ENCODE measurements at places on chromosomes 5 and 9. TPM values are rescaled to one million over a fixed set of nuclear protein-coding genes. Genes with fewer than 3 reads are reported as not detected.

GRCh38 chr9:130640681-130641080 lies 23.7 kb upstream of the PRDM12 start:
- DNase-seq, result no peak

The APC gene
- 5.9 TPM for total RNA-seq

DNA sequence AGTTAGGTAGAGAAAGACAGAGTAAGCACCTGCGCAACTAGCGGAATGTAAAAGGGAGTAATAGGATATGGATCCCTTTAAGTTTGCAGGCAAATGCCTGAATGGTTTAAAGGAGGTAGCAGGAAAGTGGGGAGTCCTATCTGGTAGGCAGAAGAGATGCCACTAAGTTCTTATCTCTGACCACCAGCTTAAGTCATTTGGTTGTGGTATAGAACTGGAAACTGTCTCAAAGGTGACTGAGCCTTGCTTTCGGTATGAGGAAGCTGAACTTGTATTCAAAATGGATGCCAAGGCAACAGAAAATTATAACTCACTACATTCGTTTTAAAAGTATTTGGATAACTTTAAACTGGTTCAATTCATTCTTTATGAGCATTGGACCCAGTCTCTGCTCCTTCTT lies 475.6 kb downstream of the DMRTA1 start:
- DNase-seq, result no peak

- DNase-seq, result no peak
Observed at GRCh38 chr9:125956102-125956501, 208.9 kb downstream of the PBX3 start.

The GARNL3 gene
- 2.0 TPM for total RNA-seq

DNA sequence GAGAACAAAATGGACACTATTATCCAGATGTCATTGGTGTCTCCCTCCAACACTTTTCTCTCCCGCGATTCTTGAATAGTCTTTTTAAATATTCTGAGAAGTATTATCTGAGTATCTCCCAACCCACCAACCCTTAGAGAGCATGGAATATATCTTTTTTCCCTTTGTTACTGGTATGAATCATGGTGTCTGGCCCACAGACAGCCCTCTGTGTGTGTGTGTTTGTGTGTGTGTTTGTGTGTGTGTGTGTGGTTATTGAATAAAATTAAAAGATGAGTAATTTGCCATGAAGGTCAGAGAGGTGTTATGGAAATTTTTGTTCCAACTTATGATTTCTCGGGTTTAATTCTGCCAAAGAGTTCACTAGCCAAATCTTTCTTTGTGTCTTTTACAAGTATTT lies 47.7 kb downstream of the CAMK4 start:
- DNase-seq, result no peak

DNA sequence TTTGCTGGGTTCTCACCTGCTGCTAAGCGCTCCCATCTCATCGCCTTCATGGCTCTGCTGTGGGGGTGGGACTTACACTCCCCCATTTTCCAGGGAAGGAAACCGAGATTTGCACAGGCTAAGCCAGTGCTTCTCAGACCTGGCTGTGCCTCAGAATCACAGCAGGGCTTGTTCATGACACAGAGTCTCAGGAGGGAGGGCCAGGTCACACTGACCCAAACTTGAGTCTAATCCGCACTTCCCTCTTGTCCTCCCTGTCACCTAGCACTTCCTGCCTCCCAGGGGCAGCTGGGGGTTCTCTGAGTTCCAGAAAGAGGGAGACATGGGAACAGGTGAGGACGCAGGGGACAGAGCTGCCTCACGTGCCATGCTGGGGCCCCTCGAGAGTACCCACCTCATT lies 15.6 kb upstream of the IER5L start:
- no peak for DNase-seq

GRCh38 chr5:33788922-33789566 lies 102.7 kb downstream of the ADAMTS12 start:
- DNase-seq, result no peak

DNA sequence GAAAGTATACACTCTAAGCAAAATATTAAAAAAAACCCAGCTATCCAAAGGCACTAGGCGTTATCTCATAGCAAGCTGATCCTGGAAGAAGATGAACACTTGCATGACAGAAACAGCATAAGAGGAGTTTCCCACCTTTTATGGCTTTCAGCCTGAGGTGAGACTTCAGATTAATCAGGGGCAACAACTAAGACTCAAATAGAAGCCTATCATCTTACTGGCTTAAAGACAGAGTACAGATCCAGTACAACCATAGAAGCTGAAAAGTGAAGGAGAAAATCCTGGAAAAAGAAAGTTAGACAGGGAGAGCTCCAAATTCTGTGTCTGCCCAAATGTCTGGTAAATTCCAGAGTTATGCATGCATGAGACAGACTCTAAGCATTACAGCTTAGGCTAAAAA lies 360.8 kb upstream of the KCNN2 start:
- no peak for DNase-seq

GRCh38 chr5:17426104-17426749 lies 71.8 kb upstream of the TAF11L2 start:
- no peak for DNase-seq

The SLC6A19 gene
- total RNA-seq, result not detected

GRCh38 chr5:114477816-114478334 lies 116.0 kb downstream of the KCNN2 start:
- DNase-seq, result no peak
